A172 (cell line): ENCODE measurements at places on chromosomes 1 and 21. TPM values are rescaled to one million over a fixed set of nuclear protein-coding genes. Genes with fewer than 3 reads are reported as not detected.

The CYP4A22 gene
- total RNA-seq, result not detected in 2 replicates

The CROCC gene
- total RNA-seq, result 3.4 and 5.0 TPM in 2 replicates

The LAMB3 gene
- 7.0 and 13.7 TPM in 2 replicates for total RNA-seq

The DNALI1 gene
- not detected in 2 replicates for total RNA-seq

The PLA2G2F gene
- not detected in 2 replicates for total RNA-seq

The AIM2 gene
- not detected in 2 replicates for total RNA-seq

The APCS gene
- total RNA-seq, result not detected in 2 replicates

The NPHP4 gene
- total RNA-seq, result 1.9 and 3.5 TPM in 2 replicates

The IQCC gene
- total RNA-seq, result 0.45 TPM in 1 of 2 replicates, not detected in the other

The PBX1 gene
- total RNA-seq, result 10.0 and 11.7 TPM in 2 replicates

The C8A gene
- total RNA-seq, result not detected in 2 replicates

The MLLT11 gene
- total RNA-seq, result 99.2 and 101 TPM in 2 replicates

The FCRL6 gene
- 0.24 TPM in 1 of 2 replicates, not detected in the other for total RNA-seq

The TRABD2B gene
- total RNA-seq, result 0.26 and 2.0 TPM in 2 replicates

The SYCP1 gene
- total RNA-seq, result not detected in 2 replicates

The LRRIQ3 gene
- 2.7 and 3.0 TPM in 2 replicates for total RNA-seq

The F11R gene
- 7.3 and 9.2 TPM in 2 replicates for total RNA-seq

The LAMC2 gene
- 24.5 and 36.8 TPM in 2 replicates for total RNA-seq
